ENCODE measurements at places on chromosomes 13 and 19.

DNA sequence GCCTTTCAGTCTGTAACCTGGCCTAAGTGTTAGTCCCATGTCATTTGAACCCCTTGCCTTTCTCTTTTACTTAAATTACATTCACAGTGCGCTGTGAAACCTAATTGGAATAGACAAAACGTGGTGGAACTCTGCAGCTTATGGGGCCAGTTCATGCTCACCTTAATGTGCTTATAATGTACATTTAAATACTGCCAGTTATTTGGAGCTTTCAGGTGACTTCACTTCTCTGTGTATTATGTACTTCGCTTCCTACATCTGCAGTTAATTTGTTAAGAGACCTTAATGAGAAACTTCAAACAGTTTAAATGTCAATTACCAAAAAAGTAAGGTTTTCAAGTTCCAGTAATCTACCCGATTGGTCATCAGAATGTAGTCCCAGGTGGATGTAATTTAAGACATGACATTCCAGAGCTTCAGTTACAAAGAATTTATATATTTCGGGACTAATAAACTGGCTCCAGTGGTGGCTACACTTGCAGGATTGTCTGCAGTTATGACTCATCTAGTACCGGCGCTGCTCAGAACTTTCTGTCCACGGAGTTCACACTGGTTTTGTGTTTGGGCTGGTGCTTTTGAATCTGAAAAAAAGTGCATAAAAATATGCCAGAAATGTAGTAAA, 125.3 kb downstream of the TM9SF2 start:
- DNase-seq = no peak

DNA sequence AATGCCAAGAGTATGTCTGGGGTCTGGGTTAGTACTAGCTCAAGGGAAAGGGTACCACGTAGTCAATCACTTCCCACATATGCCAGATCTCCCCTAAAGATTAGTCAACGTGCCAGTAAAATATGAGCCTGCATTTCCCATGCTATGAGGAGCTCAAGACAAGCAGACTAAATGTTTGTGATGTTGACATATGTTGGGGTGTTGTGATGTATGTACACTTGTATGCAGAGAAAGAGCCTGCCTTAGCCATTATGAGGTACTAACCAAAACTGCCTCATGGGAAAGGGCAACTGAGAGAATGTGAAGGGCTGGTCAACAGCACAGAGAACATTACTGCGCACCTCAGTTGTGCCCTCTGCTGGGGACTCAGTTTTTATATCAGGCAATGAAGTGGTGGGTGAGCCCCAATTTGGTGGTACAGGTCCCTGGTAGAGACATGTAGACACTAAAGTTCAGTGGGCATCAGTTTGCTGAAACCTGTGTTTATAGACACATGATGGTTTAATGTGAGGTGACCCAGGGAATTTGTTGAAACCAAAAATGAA, 287.0 kb downstream of the DCT start:
- DNase-seq = peak; percentile 24

DNA sequence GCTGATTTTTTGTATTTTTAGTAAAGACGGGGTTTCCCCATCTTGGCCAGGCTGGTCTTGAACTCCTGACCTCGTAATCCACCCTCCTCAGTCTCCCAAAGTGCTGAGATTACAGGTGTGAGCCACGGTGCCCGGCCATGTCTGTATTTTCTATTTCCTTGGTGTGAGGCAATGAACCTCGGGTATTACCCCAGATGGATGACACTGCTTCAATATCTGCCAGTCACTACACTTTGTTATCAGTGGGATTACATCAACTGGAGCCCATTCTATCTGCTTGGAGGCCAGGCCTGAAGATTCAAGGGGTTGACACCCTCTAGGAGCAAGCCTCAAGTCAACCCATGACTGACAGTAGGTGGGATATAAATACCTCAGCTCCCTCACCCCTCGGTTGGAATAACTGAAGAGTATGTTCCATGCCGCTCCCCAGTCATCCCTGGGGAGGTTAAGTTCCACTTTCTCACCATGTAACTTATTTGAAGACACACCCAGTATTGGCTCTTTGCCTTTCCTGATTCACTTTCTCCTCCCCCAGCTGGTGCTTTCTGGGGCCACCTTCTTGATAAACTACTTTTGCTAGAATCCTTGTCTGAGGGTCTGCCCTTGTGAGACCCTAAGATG, 992 bp upstream of the ADGRE1 start:
- DNase-seq = no peak

GRCh38 chr13:95296326-95296925, 4.8 kb downstream of the ABCC4 start:
- DNase-seq = no peak

GRCh38 chr19:10766671-10767201, 48.9 kb downstream of the DNM2 start:
- DNase-seq = no peak

GRCh38 chr13:114339857-114340534, 25.7 kb downstream of the CHAMP1 start:
- peak; percentile 33 for DNase-seq

DNA sequence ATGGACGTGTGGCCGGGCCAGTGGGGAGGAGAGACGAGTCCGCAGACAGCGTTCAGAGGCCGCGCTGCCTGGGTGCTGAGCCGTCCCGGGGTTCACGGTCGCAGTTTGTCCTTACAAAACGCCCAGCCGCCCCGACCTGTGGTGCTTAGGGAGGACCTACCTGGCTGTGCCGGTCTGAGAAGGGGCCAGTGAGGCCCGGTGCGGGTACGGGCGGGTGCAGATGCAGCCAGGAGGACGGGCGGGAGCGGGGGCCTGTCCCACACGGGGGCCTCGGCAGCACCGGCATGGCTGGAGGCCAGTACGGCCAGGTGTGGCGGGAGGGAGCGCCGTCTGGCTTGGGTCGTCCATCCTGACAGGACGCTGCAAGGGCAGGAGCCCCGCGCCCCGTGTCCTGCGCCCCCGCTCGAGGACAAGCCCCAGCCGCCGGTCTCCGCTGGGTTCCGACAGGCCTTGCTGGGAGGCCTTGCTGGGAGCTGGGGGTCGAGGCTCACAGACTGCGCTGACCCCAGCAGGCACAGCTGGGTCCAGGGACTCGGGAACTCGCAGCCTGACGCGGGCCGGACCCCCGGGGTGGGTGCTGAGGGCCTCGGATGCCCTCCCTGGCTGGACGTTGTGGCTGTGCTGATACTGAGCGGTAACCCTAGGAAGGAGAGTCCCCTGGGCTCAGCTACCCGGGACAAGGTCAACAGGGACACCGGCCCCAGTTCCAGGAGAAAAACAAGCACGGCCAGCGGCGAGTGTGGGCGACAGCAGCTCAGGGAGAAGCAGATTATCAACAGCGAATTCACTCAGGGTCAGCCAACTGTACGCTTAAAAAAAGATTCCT, 5.3 kb upstream of the PROZ start:
- DNase-seq = peak; percentile 31

DNA sequence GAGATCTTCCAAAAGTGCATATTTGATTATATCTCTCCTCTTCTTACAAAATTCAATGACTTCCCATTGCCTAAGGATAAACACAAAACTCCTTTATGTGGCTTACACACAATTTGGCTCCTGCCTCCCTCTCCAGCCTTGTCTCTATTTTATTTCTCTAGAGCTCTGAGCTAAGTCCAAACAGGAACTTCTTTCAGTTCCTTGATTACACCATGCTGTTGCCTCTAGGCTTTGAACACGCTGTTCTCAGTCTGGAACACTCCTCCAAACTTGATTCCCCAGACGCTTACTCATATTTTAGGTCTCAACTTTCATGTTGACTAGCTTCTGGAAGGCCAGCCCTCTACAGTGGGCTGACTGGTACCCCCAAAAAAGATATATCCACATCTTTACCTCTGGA, 258.5 kb downstream of the COG6 start:
- no peak for DNase-seq

- DNase-seq = no peak
Measured at GRCh38 chr19:51124216-51124615, 490 bp upstream of the SIGLEC9 start.

- DNase-seq = no peak
Measured at GRCh38 chr13:31036731-31037695, 104.6 kb downstream of the TEX26 start.

DNA sequence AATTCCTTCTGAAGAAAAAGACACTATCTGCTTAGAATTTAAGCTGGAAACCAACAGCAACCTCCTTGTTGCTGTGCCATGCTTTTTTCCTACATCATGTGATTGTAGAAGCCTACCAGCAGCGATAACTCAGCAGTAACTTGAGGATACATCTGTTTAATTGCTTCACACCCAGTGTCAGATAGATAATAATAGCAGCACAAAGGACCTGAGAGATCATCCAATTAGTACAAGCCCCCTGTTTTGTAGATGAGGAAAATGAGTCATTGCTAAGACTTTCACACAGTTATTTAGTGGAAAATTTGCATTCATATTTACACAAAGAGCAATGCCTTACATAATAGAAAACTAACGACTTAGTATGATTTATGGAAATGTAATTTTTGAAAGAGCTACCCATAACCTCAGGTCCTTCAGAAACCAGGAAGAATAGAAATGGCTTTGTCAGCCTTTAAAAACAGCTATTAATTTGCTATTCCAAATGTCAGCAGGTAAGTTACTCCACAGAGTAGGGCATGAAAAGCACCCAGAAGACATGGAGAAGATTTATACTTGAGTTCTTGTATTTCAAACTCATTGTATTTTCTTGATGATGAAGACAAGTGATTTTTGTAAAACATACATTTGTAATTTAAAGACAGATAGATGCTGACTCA, 93.7 kb upstream of the SGCG start:
- DNase-seq = no peak

GRCh38 chr13:73138276-73138637, 79.5 kb downstream of the KLF5 start:
- DNase-seq = no peak

DNA sequence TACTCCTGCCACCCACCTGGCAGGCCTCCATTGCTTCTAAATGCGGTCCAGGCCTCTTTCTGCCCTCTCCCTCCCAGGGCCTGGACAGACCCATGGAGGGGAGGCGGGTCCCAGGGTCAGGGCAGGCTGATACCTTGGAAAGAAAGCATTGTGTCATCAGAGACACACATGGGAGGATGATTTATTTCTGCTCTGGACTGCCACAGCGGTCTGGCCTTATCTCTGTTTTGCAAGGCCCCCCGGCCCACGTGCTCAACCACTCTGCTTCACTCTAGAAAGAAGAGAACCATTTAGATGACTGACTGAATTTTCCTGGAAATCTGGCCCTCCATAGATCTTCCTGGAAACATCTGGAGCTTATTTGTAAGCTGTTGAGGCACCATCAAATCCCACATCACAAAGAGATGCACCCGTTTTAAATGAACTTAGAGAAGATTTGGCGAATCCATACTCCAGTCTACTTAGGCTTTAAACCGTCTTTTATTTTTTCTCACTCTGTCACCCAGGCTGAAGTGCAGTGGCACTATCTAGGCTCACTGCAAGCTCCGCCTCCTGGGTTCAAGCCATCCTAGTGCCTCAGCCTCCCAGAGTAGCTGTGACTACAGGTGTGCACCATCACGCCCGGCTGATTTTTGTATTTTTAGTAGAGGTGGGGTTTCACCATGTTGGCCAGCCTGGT, 48.3 kb upstream of the URI1 start:
- DNase-seq = no peak

GRCh38 chr13:30495746-30496145, 30.0 kb upstream of the HMGB1 start:
- DNase-seq = no peak

- DNase-seq = no peak
Measured at GRCh38 chr13:109780845-109781383, 5.5 kb downstream of the IRS2 start.

DNA sequence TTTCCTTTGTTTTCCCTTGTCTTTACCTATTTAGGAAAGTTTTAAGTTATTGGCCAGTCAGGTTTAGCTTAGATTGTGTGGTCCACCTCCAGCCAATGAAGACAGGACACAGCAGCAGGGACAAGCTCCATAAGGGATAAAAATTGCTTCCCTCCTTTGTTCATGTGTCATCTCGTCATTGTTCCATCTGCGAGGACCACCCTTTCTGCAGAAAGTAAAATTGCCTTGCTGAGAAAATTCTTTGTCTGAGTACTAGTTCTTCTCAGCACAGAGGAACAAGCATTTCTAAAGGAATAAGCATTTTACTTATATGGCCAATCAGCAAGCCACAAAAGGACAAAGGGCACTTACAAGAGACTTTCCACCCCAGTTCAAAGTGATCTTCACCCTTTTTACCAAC, 11.4 kb downstream of the ZNF560 start:
- DNase-seq = no peak

GRCh38 chr19:3458229-3459088, 21.9 kb downstream of the SMIM24 start:
- DNase-seq = no peak

- no peak for DNase-seq
Measured at GRCh38 chr19:9848762-9849161, 13.6 kb downstream of the PIN1 start.

DNA sequence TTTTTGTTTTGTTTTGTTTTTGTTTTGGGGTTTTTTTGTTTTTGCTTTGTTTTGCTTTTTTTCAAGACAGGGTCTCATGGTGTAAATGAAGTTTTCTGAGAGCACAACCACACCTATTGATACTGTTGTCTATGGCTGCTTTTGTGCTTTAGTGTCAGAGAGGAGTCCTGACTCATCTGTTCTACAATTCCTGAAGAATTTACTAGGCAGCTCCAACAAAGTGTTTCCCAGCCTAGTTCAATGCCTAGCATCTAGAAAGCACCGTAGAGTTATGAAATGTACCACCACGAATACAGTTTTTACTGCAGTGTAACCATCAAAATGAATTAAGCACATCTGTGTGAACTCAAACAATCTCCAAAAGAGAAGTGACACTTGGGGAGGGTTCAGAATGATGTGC, 21.2 kb downstream of the SAFB start:
- DNase-seq = no peak

DNA sequence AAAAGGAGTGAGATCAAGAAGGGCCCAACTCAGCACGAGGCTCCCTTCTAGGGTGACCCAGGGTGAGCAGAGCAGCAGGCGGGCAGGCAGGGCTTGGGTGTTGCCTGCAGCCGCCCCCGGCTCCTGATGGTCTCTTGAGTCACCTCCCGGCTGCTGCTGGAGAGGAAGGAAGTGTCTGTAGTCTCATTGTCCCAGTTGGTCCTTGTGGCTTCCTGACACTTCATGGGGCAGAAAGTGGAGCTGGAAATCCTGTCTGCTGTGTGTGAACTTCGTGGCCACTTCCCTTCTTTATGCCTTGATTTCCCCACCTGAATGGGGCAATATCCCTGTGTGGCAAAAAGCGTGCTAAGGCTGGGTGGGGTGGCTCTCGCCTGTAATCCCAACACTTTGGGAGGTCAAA, 2.5 kb downstream of the MAP1S start:
- no peak for DNase-seq

GRCh38 chr13:59367467-59367866, 796.3 kb downstream of the DIAPH3 start:
- no peak for DNase-seq

- DNase-seq = no peak
Measured at GRCh38 chr13:71485913-71486312, 381.1 kb downstream of the DACH1 start.

GRCh38 chr13:107251341-107251740, 683.4 kb upstream of the ARGLU1 start:
- no peak for DNase-seq

GRCh38 chr13:33290421-33290965, 4.9 kb upstream of the STARD13 start:
- no peak for DNase-seq
